ENCODE measurements at places on chromosomes 7 and 10.

GRCh38 chr7:77393261-77393660 lies 22.9 kb downstream of the GSAP start:
- DNase-seq = peak; percentile 98

- no peak for DNase-seq
These were observed 494 bp upstream of the RHBDD2 start for GRCh38 chr7:75878312-75878768.

GRCh38 chr7:156232931-156233705 lies 407.5 kb upstream of the RNF32 start:
- DNase-seq = no peak

- DNase-seq = no peak
These were observed 61.5 kb upstream of the GPR22 start for GRCh38 chr7:107408349-107408748.

- DNase-seq = no peak
These were observed 12.0 kb downstream of the SUFU start for GRCh38 chr10:102515724-102516123.

DNA sequence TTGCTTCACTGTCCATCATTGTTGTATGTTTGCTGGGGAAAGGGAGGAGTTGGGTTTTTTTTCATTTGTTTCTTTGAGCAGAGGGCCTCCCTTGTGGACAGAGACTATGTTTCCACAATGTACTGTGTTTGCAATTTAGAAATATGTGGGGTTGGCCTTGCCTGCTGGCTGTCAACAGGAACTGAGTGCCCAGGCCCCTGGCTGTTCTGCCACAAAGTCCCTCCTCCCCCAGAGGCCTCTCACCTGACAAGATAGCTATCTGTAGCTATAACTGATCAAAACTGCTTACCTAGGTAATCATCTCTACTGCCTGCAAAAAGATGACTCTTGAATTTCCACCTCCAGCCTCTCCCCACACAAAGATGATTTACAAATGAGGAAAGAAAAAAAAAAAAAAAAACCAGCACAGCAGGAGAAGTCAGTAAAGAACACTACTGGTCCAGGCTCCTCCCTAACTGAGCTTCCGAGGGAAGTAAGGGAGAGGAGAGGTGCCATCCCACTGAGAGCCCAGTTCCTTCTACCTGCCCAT lies 121.8 kb downstream of the SGMS1 start:
- DNase-seq = no peak

DNA sequence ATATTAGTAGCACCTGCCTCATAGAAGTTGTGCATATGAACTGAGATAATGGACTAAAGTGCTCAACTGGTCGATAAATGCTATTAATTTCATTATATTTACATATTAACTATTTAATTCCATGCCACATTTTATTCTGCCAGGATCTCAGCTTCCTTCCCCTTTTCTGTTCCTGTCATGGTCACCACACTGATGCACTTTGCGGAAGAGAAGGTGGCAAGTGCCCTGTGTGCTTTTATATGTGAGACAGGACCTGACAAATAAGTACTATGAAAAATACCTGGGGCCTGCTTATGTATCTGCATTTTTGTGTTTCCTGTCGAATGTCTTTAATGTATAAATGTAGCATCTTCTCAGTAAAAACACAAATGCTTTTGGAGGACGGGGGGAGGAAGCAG lies 12.2 kb downstream of the ATP6V0E2 start:
- DNase-seq = no peak

GRCh38 chr7:55538538-55538937 lies 33.8 kb downstream of the VOPP1 start:
- DNase-seq = peak; percentile 76

- no peak for DNase-seq
These were observed 200.4 kb upstream of the NFE2L3 start for GRCh38 chr7:25951414-25952260.
